CD4-positive, alpha-beta T cell treated with Interleukin-6 at 100 ng/mL for 8 hours (primary cell): ENCODE measurements at places on chromosomes 4 and X.

DNA sequence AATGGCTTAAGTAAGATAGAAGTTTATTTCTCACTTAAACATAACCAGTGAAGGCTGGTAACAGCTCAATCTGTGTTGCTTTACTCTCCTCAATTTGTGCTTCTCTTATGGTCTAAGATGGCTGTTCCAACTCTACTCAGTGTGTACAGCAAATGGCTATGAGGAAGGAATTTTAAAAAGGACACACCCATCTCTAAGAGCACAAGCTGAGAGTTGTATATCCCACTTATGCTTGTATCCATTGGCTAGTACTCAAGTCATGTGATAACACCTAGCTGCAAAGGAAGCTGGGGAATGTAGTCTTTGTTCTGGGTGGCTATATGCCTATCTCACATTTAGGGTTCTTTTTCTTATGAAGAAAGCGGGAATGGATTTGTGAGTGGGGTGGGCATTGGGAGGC is 63.3 kb downstream of the GPAT3 start:
- DNase-seq: no peak

DNA sequence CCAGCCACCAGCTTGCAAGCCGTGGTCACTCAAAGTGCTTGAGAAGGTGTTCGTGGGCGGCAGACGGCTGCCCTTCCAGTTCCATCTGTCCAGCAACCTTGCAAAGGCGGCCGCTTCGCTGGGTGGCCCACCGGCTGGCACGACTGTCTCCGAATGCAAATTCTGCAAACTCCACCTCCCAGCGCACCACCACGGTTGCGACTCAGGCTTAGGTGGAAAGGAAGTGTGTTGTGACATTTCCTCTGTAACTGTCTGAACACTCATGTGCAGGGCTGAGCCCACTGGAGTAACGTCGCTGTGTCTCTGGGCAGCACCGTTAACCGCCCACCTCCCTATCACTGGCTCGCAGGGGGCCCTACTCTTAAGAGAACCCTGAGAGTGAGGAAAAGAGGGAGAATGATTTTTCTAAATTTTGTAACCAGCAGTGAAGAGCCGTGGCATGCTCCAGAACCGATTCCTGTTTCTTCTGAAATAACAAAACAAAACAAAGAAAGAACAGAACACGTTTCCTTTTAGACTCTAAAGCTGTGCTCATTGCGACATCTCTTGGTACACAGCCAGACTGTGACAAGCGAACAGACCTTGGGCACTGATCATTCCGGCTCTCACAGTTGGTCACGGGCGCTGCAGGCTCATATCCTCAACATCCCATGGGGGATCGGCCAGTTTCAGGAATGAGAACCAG is at the start of gene P2RY8:
Gene P2RY8, minus strand, starts transcription at position 155 of the 685 bp plus-strand sequence. CDS start 70,627 bp downstream, outside the sequence.
- peak; percentile 81 for DNase-seq

- DNase-seq: no peak
Measured at GRCh38 chr4:3374011-3374645, 67.6 kb upstream of the HGFAC start.

DNA sequence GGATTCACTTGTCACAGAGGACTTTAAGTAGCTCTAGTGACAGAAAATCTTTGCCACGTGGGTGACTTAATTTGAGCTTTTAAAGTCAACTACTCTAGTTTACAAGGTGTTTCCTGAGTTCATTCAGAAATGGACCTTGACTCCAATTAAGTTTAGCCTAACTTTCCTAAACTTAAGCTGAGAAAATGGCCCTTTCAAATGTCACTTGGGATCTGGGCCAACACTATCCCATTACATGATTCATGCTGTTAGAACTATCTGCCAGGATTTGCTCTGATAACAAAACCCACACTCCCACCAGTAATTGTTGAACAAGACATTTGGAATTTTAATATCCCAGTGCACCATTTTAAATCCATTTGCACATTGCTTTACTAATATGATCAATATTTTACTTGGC is 40.8 kb downstream of the C4orf46 start:
- no peak for DNase-seq

GRCh38 chrX:24601858-24602257 is 45.3 kb downstream of the PCYT1B start:
- no peak for DNase-seq

DNA sequence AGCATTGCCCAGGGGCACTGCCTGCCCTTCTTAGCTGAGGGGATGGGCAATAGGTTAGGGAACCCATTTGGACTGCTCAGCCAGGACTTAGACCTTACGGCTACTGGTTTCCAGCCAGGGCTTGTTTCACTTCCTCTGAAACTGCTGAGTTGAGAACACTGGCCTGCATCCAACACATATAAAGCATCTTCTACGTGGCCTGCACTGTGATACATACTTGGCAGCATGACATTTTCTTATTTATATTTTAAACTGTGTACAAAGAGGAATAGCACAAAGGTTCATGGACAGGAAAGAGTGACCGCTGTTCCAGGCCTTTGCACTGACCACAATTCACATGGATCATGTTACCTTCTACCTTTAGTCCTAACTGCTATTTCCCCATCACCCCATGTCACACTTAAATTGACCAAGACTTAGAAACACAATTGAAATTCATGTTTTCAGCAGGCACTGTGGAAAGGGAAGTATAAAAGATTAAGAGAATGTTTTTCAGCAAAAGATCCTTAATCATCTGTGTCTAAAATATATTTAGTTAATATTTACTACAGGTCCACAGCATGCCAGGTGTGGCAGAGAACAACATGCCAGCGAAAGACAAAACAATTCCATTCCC is 43.7 kb downstream of the NLGN4X start:
- no peak for DNase-seq

GRCh38 chrX:13747836-13748235 is 13.3 kb downstream of the OFD1 start:
- DNase-seq: peak; percentile 25

- no peak for DNase-seq
Measured at GRCh38 chr4:148469938-148470337, 27.7 kb upstream of the NR3C2 start.

GRCh38 chrX:104935581-104935980 is 284.9 kb downstream of the TEX13A start:
- no peak for DNase-seq

- no peak for DNase-seq
Measured at GRCh38 chrX:29726811-29727210, 488.6 kb upstream of the MAGEB2 start.

GRCh38 chrX:644304-645281 is 14.0 kb downstream of the SHOX start:
- no peak for DNase-seq

DNA sequence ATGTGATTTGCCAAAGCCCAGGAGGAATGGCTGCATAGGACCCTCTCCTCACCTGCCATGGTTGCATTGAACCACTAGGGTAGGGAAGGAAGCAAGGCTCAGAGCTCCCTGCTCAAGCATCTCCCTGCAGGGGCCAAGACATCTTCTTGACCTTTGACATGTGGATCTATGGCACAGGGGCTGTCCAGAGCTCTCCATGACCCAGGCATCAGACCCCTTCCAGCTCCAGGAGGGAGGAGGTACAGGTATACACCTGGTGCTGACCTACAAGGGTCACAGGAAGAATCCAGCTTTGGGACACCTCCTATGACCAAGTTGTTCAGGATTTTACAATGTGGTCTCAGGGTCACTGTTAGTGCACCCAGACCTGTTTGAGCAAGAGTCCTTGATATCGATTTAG is 23.2 kb upstream of the ASMTL start:
- DNase-seq: no peak
